ENCODE measurements at places on chromosomes 6 and 20.

DNA sequence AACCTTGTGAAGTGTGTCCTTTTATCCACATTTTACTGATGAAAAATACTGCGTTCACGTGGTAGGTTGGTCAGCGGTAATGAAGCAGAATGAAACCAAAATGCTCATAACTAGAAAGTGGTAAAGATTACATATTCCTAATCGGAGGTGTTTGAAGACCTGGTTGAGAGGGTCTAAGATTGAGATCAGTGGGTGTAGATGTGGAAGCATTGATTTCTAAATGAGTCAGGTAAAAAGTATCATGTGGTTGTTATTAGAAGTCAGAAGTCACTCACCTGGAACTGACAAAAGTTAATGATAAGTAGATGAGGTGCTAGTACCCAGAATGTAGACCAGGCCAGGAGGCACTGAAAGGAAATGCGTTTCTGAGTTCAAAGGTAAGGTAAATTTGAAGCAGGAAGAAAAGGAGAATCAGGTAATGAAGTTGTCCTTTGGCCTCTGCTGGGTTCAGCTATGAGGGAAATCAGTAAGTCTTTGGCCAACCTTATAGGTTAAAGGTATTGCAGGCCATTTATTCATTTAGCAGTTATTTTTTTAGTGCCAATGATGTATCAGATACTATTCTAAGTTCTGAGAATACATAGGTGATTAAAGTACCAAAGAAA lies 31.2 kb downstream of the FAM83B start:
- DNase-seq: no peak

GRCh38 chr6:34189806-34190503 lies 44.1 kb upstream of the GRM4 start:
- peak; percentile 44 for DNase-seq

DNA sequence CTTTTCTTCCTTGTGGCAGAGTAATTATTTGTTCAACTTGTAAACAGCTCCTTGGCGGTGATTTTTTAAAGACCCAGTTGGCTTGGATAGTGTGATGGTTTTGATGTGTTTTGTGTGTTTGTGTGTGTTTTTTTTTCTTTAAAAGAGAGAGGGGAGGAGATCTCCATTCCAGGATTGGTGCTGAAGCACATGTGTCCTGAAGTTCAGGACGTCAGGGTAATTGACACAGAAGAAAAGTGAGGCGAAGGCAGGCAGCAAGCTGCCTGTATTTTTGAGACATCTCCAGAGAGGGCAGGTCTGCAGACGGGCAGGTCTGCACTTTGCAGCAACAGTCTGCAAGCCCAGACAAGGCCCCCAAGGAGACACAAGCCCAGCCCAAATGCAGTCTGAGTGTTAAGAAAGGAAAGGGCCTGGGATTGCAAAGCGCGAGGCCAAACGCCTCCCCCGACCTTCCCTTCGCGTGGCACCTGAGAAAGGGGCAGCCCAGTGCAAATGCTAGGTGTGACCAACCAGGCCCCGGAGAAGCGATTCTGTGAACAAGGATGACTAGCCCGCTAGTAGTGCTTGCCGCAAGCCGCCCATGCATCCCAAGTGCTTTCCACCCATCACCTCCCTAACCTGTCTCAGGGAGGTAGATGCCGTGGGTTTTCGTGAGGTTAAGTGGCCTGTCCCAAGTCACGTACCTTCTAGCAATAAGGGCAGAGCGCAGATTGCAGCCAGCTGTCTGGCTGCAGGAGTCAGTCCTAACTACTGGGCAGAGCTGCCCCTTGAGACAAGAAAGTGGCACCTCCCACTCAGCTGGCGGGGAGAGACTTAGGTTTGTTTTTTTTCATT lies 230.5 kb downstream of the ZMYND8 start:
- DNase-seq: no peak

- no peak for DNase-seq
Observed at GRCh38 chr6:82863781-82864180, 201.9 kb downstream of the UBE3D start.
